Left renal pelvis (tissue), 4 donors: ENCODE measurements at places on chromosomes 2 and 18.

GRCh38 chr2:108823286-108823685 is 36.7 kb downstream of the CCDC138 start:
- no peak for DNase-seq

DNA sequence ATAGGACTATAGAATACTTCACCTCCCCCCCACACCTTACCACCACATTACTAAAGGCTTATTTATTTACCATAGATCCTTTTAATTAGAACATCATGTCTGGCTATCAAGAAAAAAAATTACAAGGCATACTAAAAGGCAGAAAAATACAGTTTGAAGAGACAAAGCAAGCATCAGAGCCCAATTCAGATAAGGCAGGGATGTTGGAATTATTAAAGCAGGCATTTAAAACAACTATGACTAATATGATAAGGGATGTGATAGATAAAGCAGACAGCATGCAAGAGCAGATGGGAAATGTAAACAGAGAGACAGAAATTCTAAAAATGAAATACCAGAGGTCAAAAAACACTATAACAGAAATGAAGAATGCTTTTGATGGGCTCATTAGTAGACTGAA is 55.4 kb upstream of the SMIM21 start:
- no peak for DNase-seq

DNA sequence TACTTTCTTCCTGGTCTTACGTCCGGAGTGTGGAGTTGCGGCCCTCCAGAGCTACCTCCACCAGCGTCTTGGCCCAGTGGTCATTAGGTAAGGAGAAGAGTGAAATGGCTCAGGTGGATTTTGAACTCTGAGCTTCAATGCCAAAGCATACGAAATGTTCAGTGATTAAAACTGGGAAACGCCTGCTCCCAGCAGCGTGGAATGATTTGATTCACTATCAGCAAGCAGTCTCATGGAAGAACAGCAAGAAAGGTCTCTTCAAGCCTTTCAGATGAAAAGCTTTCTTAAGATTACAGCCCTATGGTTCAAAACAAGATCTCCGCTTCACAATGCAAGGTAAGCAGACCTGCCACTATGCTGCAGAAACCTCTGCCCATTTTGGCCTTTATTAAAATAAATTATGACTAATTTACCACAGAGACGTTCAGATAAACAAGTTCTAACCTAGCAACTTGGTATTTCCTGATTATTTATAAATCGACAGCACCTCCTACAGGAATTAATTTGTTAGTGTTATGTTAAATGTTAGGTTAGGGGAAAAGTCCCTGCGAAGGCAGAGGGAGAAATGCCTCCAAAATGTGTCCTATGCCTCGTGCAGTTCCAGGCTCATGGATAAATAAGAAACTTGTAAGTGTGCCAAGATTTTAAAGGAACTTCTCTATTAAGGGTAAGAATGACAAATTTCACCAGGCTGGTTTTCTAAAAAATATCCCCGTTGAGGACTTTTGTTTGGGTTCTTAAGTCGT is 10.1 kb downstream of the SP9 start:
- no peak for DNase-seq

DNA sequence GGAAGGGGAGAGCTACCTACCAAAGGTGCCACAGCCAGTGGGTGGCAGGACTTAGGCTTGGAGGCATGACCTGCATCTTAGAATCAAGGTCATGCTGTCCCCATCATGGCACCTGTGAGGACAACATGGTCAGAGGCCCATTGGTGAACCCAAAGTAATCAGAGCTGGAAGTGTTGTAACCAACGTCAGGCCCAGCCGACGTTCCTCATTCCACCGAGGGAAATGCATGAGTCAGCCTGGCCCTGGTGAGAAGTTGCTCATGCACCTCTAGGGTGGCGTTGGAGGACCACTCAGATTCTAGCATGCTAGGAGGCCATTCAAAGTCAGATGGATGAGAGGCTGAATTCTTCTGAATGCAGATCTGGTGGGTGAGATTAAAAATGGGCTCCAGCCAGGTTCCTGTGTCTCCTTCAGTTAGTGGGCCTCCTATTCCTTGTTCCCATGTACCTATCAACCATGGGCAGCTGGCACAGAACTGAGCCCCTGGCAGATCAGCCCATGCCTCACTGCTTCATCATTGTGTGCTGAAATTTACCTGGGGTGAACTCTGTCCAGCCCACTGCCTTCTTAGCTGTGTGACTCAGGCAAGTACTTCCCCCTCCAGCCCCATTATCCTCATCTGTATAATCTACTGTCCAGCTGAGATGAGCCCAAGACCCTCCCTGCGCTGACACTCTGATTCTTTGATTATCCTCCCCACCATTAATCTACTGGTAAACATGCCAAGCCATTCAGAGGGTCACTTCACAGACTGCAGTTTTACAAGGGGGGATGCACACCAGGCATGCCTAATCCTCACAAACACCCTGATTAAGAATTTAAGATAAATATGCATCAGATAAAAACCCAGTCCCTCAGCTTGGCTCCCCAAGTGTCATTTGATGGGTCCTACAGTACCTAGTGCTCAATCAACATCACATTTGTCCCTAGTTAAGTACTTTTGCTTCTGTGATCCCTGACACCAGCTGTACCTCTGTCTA is 14.0 kb downstream of the SLC14A2 start:
- no peak for DNase-seq

DNA sequence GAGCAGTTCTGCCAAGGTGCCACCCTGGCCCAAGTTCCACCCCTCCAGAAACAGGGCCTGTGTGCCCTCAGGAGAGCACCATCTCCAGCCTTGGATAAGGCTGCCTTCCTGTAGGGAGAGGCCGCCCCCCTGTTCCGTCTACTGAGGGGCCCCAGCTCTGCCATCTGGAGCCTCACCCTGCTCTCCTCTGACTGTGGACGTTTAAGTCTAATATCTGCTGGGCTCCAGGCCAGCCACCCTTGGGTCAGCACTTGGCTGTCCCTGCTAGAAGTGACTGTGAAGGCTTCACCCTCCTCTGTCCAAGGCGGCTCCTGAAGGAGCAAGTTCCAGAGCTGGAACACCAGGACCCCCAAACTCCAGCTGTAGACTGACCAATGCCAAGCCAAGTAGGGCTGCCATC is 26.3 kb downstream of the RHOB start:
- no peak for DNase-seq

DNA sequence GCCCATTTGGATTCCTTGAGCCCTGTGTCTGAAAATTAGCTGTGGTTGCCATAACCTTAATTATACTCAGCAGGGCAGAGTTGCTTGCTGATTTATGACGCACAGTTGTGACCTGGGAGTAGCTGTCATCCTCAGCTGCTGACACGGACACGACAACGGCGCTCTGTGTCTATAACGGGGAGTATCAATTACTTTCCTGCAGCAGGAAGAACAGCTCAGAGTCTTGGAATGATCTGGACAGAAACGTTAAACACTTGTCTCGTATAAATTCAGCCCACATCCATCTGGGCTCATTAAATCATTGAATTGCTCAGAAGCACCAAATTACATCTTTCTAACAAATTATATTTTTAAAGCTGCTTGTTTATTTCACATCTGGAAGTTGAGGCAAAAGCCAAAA is 116.3 kb downstream of the SEPTIN10 start:
- no peak for DNase-seq

GRCh38 chr2:184765112-184765895 is 167.0 kb downstream of the ZNF804A start:
- DNase-seq: no peak

DNA sequence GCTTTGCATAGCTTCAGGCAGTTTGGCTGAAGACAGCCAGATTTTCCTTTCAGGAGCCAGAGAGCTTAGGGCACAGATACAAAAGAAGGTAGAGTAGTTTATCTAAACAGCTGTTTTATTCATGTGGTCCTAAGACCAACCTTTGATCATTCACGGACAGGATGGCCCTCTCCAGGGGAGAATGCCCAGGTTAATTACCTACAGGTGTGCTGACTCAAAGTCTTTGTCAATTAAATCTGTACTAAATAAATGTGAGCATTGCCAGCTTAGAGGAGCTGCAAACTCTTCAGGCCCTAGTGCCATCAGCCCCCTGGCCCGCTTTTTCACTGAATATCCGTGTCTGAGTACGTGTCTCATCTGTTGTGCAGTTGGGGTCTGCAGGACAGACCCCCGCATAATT is 554.7 kb downstream of the NUP35 start:
- DNase-seq: no peak

- no peak for DNase-seq
These were observed 168.6 kb downstream of the INHBB start for GRCh38 chr2:120514521-120514920.

- no peak for DNase-seq
These were observed 201.2 kb downstream of the PIK3C3 start for GRCh38 chr18:42156281-42156680.

DNA sequence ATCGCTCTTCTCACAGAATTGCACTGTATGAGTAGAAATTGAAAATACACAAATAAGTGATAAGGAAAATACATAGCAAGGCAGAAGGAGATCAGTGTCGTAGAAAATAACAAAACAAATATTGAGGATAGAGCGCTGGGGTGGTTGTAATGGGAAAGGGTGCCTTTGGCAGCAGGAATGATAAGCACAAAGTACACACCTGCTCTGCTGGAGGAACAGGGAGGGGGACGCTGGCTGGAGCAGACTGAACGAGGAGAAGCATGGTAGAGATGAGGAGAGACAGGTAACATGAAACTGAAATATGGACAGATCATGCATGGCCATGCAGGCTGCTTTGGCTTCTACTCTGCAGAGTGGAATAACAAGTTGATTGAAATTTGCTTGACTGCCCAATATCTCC is 181.2 kb upstream of the FSHR start:
- no peak for DNase-seq

DNA sequence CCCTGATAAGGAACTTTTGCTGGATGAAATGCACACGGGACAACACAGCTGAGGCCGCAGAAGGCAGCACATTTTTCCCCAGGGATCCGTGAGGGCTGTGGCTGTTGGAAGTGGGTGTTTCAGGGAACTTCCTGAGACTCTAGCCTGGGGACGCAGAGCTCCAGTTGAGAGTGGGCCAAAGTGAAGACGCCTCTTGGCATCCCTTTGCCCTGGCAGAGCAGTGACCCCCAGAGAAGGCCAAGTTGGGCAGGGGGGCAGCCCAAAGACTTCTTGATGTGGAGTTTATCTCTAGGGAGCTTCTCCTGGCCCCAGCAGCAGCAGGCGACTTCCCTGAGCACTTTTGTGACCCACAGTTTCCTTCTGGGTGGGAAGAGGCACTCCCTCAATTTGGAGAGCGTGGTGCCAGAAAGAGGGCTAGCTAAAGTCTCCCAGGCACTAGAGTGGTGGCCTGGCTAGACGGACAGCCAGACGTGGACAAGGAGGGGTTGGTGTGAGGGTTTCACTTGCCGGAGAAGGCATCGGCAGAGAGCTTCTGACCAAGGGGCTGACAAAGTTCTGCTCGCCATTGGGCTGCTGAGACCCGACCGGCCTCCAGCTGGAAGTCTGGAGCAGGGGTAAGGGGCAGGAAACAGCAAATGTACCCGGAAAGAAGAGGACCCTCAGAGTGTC is 108.8 kb downstream of the ACKR3 start:
- no peak for DNase-seq

GRCh38 chr2:71516253-71516888 is 63.0 kb downstream of the DYSF start:
- DNase-seq: no peak

- no peak for DNase-seq
These were observed 202.1 kb downstream of the RNF144A start for GRCh38 chr2:7119132-7119835.

GRCh38 chr18:33132657-33133056 is 307.9 kb downstream of the CCDC178 start:
- no peak for DNase-seq

- no peak for DNase-seq
These were observed 56.5 kb upstream of the ATL2 start for GRCh38 chr2:38433607-38433975.

- no peak for DNase-seq
These were observed 38.2 kb downstream of the ZNF516 start for GRCh38 chr18:76456823-76457222.

DNA sequence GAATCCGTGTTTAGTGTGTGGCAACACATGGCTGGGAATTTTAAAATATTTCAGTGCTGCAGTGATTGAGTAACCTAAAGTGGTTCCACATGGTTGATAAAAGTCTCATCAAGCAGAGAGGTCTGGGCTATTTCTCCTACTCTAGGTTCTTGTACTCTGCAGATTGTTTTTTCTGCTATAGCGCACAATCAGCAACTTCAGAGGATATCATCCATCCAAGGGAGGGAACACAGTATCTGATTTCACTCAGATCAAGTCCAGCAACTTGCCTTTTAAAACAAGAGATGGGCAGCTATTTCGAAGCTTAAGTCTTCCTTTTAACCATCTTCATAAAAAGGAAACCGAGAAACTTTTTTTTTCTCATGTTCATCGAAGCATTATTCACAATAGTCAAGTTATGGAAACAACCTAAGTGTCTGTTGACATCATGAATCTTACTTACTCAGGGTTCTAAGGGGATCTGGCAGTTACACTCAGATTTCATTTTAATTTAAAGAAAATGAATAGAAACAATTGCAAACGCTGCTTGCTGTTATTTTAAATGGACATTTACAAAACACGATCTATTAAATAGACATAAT is 172.7 kb upstream of the TRIB2 start:
- no peak for DNase-seq

GRCh38 chr2:169709331-169709730 is 15.1 kb downstream of the PHOSPHO2 start:
- DNase-seq: no peak

DNA sequence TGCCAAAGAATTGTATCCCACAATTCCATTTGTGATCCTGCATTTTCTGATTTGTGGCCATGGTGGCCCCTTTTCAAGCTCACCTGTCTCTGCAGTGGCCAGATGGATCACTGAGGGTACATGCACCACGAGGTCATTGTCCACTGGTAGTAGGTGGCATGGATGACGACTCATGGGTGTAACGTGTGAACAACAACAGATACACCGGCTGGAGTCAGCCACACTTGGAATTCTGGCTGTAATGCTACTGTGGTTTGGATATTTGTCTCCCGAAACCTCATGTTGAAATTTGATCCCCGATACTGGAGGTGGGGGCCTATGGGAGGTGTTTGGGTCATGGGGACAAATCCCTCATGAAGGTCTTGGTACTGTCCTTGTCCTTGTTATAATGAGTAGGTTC is 102.2 kb upstream of the TAF1B start:
- no peak for DNase-seq

DNA sequence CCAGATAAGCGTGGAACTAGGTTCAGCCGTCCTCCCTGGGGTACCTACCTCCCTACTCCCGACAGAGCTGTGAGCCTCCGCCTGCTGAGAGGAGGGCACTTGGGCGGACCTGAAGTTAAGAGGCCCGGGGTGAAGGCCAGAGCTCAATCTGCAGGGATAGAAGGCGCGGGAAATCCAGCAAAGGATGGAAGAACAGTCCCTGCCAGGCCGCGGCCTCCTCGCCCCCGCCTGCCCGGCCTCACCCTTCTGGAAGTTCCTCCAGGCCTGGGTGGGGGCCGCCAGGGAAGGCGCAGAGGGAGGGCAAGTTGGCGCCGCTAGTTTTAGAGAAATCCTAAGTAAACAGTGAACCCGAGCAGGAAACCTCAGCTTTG is 13.0 kb downstream of the EN1 start:
- DNase-seq: no peak

- DNase-seq: no peak
These were observed 78.2 kb upstream of the SMAD7 start for GRCh38 chr18:49028801-49029506.

- DNase-seq: no peak
These were observed 27.2 kb downstream of the ATIC start for GRCh38 chr2:215338883-215339679.

GRCh38 chr18:55338978-55339650 is 248.9 kb downstream of the TCF4 start:
- no peak for DNase-seq

GRCh38 chr2:39275016-39275415 is 31.2 kb upstream of the CDKL4 start:
- DNase-seq: no peak
